ENCODE measurements at places on chromosomes 7 and 10.

DNA sequence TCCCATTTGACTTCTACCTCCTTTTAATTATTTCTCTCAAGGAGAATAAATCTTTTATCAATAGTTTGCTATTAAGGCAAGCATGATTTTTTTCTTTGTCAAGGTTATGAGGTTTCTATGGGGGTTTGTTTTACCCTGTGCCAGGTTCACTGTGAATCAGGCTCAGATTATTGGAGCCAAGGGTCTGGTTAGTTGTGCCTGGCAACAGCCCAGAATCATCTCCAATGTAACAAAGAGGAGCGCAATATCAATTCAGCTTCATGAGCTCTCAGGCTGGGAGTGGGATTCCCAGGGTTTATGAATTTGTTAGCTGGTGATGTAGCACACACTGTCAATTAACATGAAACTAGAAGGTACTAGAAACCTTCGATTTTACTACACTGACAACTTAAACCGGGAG lies 73.2 kb downstream of the AASS start:
- no peak for DNase-seq

GRCh38 chr7:30312178-30312577 lies 27.8 kb downstream of the ZNRF2 start:
- no peak for DNase-seq

- DNase-seq, result no peak
Observed at GRCh38 chr7:36244429-36244828, 91.4 kb downstream of the EEPD1 start.

DNA sequence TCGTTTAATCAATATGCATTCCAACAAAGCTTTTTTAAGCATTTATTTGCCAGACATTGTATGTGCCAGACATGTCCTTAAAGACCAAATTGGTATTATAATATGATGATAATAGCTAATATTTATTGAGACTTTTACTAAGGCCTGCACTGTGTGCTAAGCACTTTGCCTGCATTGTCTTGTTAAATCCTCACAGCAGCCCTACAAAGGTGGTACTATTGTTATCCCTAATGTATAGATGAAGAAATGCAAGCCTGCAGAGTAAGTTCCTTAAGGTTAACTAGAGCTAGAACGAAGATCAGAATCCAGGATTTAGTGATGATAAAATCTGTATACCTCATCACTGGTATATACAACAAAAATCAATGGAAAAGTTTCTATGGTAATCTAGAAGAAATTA lies 5.3 kb upstream of the CAPZA2 start:
- DNase-seq, result no peak

GRCh38 chr10:88347022-88347421 lies 236.1 kb downstream of the RNLS start:
- DNase-seq, result no peak

DNA sequence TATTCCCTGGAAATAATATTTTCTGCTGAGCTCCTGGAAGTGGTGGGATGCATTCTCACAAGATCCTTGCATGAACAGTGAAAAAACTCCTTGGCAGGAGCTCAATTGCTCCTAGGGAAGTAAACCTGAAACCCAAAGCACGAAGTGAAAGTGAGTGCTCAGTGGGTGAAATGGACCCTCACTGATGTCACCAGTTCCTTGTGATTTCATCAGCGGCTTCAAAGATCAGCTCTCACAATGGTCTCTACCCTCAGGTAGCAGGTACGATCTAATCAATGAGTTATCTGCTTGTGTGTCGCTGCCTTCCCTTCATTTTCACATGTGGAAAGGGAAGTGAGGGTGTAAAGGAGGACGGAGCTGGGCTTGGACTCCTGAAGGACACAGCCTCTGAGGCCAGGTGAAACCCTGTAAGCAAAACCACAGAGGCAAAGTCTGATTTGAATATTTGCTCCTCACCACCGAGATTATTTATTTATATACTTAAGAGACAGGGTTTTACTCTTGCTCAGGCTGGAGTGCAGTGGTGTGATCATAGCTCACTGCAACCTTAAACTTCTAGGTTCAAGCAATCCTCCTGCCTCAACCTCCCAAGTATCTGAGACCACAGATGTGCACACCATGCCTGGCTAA lies 255.4 kb upstream of the LYZL1 start:
- no peak for DNase-seq

- no peak for DNase-seq
Observed at GRCh38 chr10:99941942-99942820, 67.6 kb downstream of the DNMBP start.

DNA sequence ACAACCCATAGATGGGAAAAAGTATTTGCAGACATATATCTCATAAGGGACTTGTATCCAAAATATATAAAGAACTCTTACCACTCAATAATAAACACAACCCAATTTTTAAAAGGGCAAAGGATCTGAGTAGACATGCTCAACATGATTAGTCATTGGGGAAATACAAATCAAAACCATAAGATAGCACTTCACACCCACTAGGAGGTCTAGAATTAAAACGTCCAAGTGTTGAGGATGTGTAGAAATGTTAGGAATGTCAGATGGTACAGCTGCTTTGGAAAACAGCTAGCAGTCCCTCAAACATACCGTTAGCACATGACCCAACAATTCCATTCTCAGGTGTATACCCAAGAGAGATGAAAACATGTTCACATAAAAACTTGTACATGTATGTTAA lies 8.3 kb downstream of the PSTK start:
- no peak for DNase-seq

DNA sequence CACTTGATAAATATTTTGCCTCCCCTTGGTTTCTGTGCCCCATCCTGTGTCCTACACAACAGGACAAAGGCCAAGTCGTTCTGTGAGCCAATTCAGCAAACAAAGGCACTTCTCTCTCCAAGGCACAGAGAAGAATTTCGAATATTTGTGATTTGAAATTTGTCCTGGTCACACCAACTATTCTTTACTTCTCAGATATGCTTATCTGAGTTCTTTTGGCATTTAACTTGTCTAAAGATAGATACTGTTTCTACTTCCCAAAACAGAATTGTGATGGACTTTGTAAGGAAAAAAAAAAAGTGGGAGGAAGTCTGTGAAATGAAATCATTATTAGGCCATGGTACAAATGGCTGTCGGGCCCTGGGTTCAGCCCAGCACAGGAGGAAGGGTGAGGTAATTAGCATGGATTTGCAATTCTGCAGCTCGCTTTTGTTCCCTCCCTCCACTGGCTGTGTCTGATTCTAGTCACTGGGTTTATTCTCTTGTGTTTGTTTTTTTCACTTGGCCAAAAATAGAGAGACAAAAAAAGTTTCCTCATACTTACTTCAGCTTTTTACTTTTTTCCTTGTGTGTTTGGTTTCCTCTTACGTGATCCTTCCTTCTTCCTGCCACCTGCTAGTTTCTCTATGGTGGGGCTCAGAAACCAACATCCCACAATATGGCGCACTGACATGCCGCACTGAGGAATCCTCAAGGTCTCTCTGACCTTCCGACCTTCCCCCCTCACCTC lies 108.2 kb upstream of the MKLN1 start:
- no peak for DNase-seq

DNA sequence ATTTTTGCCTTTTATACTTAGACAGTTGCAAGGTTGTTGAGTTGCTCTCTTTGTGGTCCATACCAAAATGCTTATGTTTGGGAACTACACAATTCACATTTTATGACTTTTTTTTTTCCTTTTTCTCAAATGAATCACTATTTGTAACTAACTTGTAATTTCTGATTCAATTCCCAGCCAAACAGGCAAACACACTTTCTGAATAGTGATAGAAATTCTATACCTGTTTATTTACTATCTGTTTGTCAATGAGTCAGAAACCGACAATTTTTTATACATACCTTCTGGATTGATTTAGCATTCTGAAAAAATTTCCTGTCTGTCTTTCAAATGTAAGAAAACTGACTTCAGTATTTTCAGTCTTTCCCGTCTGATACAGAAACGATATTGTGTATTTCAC lies 69.1 kb downstream of the MBL2 start:
- DNase-seq, result no peak

DNA sequence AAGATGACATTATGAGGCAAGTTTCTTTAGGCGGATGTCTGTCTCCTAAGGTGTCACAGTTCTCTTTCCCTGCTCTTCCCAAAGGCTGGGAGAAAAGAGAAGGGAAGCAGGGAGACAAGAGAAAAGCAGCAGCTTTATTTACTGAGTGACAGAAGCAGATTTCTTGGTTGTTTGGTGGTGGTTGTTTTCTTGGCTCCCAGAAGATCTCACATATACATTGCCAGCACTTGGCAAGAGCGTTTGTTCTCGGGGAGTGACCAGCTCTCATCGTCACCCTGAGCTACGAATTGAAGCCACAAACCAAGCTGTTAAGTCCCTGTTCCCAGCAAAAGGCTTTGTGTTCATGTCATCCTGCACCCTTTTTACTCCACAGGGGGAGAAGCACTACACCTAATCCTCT lies 11.4 kb downstream of the CDHR3 start:
- no peak for DNase-seq

DNA sequence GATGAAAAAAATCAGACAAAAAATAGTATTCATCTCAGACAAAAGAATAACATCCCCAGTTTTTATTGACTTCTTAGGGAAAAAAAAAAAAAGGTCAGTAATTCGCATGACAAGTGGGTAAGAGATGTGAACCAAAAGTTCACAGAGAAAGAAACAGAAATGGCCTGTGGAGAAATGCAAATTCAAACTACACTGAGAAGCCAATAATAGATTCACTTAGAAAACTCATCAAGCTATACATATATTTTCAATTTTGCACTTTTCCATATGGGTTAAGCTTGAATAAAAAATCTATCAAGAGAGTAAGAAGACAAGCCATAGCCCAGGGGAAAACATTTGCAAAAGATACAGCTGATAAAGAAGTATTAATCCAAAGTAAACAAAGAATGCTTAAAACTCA lies 28.0 kb downstream of the HERC4 start:
- no peak for DNase-seq

DNA sequence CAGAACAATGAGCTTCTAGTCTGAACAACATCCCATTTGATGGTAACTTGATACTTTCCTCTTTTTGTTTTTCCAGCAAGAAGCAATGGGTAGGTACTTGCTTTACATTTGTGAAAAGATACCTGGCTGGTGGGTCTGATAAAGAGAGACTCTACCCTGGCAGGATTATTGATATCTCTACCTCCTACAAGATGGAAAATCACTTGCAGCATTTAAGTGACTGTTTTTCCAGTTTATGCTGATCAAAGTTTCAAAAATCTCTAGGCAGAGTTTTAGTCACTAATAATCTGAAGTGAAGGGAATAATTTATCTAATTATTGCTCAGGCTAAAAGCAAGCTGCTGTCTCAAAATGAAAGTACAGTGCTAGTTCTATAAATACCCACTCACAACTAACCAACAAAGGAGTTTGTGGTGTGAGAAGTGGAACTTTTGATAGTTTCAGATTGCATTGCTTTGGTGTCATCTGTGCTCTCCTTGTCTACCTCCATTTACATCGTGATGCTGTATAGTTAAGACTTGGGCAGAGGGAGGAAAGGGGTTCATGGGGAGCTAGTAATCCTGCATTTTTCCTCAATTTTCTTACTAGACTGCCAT lies 86.0 kb upstream of the ANKRD1 start:
- no peak for DNase-seq

- no peak for DNase-seq
Observed at GRCh38 chr7:129828078-129828762, 124.5 kb downstream of the UBE2H start.

DNA sequence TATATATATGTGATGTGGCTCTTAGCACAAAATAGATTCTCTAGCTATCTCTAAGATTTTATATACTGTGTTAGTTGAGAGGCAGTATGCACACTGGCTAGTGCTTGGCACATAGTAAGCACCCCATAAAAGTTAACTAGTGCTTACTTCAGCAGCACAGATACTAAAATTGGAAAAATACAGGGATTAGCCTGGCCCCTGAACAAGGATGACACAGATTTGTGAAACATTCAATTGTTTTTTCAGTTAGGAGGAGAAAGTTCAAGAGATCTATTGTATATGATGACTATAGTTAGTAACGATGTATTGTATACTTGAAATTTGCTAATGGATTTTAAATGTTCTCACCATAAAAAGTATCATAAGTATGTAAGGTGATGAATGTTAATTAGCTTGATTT lies 78.3 kb upstream of the LRRC17 start:
- no peak for DNase-seq

- no peak for DNase-seq
Observed at GRCh38 chr7:131061818-131062217, 265.9 kb upstream of the MKLN1 start.

GRCh38 chr10:61970182-61971002 lies 68.9 kb downstream of the ARID5B start:
- no peak for DNase-seq

DNA sequence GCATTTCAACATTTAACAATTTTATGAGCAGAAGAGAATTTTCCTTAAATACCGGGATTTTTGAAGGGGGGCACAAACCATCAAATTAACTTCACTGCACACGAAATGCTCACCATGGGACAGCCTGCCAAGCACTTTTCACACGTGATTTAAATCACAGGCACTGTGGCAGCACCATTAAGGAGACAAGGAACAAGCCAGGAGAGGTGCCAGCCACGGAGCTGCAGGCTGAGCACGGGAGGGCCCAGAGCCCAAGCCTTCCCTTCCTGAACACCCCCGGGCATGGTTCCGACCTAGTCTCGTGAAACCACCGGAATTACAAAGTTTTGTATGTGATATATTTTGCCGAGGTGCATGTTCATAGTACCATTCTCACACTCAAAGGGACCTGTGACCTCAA lies 13.4 kb downstream of the PITRM1 start:
- DNase-seq, result no peak

GRCh38 chr10:5297466-5297865 lies 67.3 kb upstream of the UCN3 start:
- DNase-seq, result no peak

DNA sequence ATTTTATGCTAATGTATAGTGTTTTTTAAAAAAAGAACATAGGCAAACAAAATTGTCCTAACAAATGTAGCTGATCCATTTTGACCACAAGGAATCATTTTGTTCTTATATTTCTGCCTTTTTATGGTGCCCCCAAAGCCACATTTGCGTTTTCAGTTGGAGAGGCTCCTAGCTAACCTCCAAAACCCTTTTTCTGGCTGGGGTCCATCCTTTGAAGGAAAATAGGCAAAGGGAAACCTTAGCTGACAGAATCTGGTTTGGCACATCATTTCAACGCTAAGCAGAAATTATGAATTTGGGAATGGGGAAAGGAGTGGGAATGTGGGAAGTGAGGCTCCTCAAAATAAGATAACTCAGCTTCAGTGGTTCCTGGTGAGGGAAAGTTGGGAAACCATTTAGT lies 25.6 kb upstream of the SLC25A13 start:
- no peak for DNase-seq

DNA sequence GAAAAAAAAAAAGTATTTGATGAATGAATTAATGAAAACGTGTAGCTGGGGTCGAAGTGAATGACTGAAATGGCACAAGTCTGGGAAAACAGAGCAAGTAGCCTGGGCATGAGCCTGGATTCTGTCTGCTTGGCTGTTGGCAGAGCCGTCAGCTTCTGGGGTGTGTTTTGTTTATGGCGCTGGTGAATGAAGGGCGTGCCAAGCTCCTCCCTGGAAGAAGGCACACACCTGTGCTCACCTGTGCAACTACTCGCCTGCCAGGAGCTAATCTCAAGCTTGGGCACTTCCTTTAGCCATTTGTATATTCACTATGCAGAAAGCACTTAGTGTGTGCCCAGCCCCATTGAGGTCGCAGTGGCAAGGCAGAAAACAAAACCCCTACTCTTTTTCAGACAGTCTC lies 74.1 kb downstream of the GTF2IRD1 start:
- DNase-seq, result no peak
